ENCODE measurements at places on chromosomes 1 and 21. TPM values are rescaled to one million over a fixed set of nuclear protein-coding genes. Genes with fewer than 3 reads are reported as not detected.
A peak's percentile ranks its signal among the peaks of the same experiment; 100 is the strongest.

DNA sequence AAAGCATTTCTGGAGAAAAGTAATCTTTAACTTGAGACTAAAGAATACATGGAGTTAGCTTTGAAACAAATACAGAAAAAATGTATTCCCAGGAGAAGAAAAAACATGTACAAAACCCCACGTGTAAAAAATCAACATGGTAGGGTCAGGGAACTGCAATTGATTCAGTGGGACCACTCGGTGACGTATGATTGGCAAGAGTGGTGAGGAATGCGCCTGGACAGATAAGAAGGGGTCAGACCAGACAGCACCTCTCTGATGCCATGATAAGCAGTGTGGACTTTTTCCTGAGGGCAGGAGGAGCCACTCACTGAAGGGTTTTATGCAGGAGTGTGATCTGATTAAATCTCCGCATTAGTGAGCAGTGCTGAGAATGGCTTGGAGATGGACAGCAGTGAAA, 142.5 kb downstream of the DAB1 start:
- peak; percentile 91 for DNase-seq

GRCh38 chr21:42032968-42033367, 22.8 kb upstream of the ZBTB21 start:
- DNase-seq, result no peak

SEC22B gene
- total RNA-seq, result 18.5 TPM

RBBP4 gene
- 52.3 TPM for total RNA-seq

HHAT gene
- 1.9 TPM for total RNA-seq

ABCA4 gene
- 0.83 TPM for total RNA-seq

HRNR gene
- total RNA-seq, result not detected

DNA sequence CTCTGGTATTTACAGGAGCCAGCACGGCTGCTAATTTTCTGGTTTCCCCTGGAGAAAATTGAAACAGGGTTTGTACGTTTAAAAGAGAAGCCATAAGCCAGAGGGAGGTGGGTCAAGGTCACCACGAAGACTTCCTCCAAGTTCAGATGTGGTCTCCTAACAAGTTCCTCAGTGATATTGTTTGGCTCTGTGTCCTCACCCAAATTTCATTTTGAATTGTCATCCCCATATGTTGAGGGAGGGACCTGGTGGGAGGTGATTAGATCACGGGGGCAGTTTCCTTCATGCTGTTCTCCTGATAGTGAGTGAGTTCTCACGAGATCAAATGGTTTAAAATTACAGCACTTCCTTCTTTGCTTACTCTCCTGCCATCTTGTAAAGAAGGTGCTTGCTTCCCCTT, 295.4 kb upstream of the DAB1 start:
- no peak for DNase-seq

PRKAA2 gene
- total RNA-seq, result 0.40 TPM
